ENCODE measurements at places on chromosomes 5 and 9.

DNA sequence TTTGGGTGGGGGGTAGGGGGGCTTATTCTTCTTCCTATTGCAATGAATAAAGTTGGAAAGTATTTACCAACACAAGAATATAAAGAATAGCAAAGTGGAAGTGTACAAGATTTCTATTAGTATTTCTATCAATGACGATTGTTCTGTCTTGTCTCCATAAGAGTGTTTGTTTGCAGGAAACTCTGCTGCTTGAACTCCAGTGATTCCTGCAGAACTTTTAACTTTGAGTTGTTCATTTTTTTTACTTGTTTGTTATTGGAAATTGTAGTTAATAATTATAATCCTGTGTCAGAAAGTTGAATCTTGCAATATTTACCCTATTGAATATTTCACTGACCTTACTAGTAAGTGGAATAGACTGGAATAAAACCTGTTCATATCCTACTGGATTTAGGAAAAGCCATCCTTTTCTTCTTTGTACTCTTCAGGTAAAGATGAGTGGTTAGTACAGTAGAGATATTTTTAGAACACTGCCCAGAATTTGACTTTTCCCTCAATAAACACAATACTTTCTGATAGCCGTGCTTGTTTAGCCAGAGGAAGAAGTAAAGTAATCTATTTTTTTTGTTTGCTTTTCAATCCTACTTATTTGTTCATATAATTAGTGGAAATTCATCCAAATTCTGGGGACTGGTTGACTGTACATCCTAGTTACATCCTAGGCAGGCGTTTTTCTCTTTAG lies 340.4 kb downstream of the TENT4A start:
- no peak for DNase-seq

DNA sequence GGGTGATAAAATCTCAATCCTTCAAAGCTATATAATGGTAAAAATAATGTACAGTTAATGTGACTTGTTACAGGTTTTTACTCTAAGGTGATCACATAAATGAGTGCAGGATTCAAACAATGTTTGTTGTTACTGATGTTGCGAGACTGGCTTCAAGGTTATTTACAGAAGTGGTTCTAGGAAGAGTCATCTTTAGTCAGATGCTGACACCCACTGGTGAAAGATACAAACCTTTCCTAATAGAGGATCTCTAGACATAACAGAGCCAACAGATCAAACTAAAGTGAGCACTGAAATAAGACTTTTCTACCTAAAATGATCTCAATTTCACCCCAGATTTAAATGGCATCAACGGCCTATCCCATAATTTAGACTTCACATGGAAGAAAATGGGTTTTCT lies 20.2 kb downstream of the ARSB start:
- no peak for DNase-seq

GRCh38 chr9:93346231-93347112 lies 105.0 kb upstream of the FAM120A start:
- DNase-seq, result no peak

- no peak for DNase-seq
These were observed 171.1 kb upstream of the SMIM23 start for GRCh38 chr5:171614511-171614910.

GRCh38 chr5:141121563-141121962 lies at the start of gene PCDHB4:
TSS of gene PCDHB4 (plus strand) at chr5:141121818. CDS start at chr5:141121999, 181 bp downstream.
- DNase-seq, result no peak

- DNase-seq, result no peak
These were observed 199.5 kb upstream of the PUM3 start for GRCh38 chr9:3043369-3043768.

DNA sequence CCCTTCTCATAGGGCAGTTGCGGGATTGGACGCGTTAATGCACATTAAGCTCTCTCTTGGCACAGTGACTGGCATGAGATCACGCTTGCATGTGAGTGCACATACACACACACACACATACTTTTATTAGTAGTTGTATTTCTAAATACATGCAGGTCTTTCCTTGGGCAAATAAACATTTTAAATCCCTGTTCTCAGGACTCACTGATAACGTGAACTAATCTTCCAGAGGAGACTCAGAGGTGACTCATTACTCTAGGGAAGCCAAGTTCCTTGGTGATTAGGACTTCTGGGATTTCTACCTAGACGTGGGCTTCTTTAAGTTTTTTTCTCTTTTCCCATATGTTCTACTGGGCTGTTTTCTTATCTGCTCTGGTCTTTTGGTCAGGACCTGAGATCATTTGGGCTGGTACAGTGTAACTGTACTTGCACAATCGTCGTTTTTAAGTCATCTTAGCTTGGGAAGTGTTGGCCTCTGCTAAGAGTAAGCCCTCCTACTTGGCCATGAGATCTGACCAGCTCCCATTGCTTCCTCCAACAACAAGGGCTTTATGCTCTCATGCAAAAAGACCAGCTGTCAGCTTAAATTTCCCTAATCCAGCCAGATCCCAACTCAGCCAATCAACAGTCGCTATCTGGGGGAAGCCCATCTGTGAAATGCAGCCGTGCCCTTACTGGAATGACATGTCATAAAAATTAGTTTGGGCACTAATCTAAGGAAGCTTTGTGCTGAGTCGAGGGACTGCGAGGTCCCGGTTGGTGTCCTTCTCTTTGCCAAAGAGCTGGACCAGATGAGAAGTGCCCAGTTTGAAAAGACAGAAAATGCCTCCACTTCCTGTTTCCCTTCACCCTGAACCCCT lies 176.4 kb upstream of the ANKRD55 start:
- DNase-seq, result no peak

- no peak for DNase-seq
These were observed 63.3 kb upstream of the DAPK1 start for GRCh38 chr9:87434366-87434765.

GRCh38 chr5:151234476-151235238 lies 10.8 kb upstream of the CCDC69 start:
- DNase-seq, result no peak

GRCh38 chr5:485946-486491 lies 38.2 kb downstream of the SLC9A3 start:
- no peak for DNase-seq

GRCh38 chr5:90810211-90810610 lies 251.6 kb downstream of the ADGRV1 start:
- DNase-seq, result no peak

GRCh38 chr9:32644698-32645097 lies 9.2 kb upstream of the TAF1L start:
- no peak for DNase-seq

- DNase-seq, result no peak
These were observed 272.0 kb upstream of the ZNF462 start for GRCh38 chr9:106590759-106591505.

GRCh38 chr9:113516840-113517577 lies 53.5 kb downstream of the RGS3 start:
- DNase-seq, result peak; percentile 78

GRCh38 chr5:96969366-96969765 lies 33.5 kb downstream of the LNPEP start:
- DNase-seq, result no peak

DNA sequence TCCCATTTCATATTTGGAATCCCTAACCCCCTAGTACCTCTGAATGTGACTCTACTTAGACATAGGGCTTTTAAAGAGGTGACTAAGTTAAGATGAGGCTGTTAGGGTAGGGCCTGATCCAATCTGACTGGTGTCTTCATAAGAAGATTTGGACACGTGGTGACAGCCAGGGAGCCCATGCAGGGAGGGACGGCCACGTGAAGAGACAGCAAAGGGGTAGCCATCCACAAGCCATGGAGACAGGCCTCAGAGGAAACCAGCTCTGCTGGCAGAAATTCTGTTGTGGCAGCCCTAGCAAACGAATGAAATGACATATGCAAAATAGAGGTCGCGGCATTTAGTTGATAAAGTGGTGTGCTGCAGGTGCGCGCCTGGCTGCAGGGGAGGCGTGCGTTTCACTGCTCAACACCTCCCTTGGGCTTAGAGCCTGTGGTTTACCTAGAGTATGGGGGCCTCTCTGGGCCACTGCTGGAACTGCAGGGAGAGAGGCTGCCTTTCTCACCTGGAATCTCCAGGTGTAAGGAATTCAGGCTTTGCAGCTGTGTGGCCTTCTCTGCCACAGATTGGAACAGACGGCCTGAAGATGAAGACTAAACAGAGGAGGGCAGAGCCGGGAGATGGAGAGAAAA lies 7.1 kb upstream of the AFAP1L1 start:
- DNase-seq, result peak; percentile 36

DNA sequence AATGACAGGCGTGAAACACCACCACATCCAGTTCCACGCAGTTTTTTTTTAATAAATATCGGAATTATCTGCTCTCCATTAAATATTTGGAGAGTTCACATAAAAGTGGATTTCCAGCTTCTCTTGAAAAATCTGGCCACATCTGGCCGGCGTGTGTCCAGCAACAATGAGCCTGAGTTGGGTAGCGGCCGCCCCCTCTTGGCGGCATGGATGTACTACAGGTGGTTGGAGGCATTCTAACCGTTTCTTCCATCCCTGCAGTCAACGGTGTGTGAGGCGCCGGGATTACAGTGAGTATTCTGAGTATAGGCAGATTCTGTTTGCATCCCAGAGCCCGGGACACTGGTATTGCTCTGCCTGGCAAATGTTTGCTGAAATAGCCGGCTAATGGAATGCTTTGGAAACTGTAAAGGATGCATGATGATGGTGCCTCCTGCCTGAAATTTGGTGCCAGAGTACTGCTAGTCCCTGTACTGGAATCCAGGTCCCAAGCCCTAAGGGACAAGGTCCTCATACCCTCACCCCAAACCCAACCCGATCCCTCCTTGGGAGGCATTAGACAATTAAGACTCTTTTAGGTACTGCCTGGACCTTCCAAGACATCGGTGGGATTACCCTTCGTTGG lies 13.6 kb upstream of the GM2A start:
- DNase-seq, result no peak

- no peak for DNase-seq
These were observed 317.6 kb downstream of the CWC27 start for GRCh38 chr5:65086234-65086890.

GRCh38 chr5:138110266-138110963 lies 26.6 kb downstream of the WNT8A start:
- no peak for DNase-seq

DNA sequence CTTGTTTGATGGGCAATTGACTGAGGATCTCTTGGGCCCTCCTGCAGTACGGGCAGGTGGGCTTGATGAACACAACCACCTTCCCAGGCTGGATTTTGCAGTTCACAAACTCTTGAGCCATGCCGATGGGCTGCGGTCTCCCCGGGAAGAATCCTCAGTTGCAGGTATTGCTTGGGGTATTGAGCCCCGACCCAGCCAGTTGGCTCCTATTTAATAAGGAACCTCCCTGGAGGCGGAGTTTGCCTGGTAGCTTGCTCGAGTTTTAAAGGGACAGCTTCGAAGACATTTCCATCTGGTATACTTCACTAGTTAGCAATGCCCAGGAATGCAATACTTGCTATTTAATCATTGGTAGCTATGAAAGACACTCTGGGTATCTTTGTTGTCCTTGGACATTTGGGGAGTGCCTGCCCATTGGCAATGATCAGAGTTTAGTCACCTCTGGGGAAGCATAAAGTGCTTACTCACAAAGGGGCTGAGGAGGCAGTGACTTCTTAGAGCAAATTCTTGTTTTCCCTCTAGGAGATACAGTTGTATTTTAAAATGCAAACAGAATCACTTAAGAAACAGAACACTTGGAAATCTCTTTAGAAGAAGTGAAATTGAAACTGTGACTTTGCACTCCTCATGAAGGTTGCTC lies at the start of gene GLRX:
Gene GLRX, minus strand, starts transcription at position 185 of the 640 bp plus-strand sequence. Its CDS starts 64 bp downstream, at position 121.
- peak; percentile 62 for DNase-seq

GRCh38 chr5:149481485-149481884 lies 69.8 kb downstream of the CSNK1A1 start:
- DNase-seq, result no peak

DNA sequence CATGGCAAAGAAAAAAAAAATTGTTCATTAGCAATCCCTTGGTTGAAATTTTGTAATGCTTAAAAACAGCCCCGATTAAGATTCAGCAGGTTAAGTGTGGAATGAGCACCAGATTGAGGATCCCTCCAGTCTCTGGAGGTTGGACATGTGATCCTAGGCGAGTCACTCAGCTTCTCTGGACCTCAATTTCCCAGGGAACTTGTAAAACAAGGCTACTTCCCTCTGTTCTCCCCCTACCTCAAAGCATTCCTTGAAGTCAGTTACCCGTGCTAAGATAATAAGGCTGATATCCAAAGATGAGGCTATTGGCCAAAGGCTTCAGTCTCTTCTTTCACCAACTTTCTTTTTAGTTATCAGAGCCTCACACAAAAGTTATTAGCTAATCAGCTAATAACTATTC lies 2.9 kb downstream of the KLHL3 start:
- no peak for DNase-seq

GRCh38 chr9:135087899-135088347 lies 455 bp downstream of the OLFM1 start:
- no peak for DNase-seq

- DNase-seq, result no peak
These were observed 26.0 kb downstream of the BDP1 start for GRCh38 chr5:71481441-71481840.

DNA sequence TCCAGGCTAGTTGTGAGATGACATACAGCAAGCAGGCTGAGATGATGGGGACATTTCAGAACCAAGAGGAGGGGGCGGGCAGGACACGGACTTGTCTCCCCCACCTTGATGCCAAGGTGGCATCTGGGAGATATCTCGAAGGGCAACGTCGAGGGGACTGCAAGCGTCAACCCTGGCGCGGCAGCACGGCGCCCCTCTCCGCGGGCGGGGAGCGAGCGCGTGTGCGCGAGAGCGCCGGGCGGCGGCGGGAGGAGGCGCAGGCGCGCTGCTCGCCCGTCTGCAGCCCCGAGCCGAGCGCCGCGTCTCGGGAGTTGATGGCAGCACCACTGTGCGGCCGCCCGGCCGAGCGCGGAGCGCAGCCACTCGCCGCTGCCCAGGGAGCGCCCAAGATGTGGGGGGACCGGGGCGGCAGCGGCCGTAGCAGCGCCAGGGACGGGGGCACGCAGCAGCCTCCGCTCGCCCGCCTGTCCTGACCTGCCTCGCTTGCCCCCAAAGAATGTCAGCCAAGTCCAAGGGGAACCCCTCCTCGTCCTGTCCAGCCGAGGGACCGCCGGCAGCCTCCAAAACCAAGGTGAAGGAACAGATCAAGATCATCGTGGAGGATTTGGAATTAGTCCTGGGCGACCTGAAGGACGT lies at the start of gene PRR16:
Gene PRR16, plus strand, starts transcription at position 310 of the 636 bp plus-strand sequence.
- no peak for DNase-seq

DNA sequence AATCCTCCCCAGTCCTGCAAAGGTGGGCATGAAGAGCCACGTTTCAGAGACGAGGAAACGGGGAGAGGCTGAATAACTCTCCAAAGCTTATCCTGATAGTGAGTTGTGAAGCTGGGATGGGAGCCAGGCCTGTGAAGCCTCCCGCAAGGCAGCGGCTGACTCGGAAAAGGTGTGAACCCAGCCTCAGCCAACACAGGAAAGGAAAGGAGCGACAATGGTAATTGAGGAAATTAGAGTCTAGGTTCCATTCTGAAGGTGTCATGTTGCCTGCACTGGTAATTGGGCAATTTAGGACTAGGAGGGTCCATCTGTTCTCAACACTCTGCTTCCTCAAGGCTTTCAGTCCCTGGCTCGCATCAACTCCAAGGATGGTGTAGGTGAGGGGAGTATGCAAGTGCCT lies 83.4 kb downstream of the LIFR start:
- DNase-seq, result no peak

DNA sequence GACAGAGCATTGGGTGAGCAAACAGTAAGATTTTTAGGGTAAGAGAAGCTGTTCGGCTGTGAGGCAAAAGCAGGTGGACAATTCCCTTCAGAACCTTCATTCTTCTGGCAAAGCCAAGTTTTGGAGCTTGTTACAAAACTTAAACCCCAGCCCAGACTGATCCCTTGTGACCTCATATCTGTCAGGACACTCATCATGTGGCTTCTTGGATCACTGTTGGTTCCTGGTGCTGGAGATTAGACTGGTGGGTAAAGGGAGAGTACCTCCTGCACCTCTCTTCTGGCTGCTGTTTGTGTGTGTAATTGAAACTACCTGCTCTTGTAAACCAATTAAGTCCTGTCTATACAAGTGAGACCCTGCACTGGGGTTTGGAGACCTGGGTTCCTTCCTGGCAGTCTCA lies 21.0 kb downstream of the LARP1 start:
- no peak for DNase-seq

Data from activated naive CD4-positive, alpha-beta T cell treated with Interleukin-2 at 50 U/mL for 16 hours (primary cell).